Smooth muscle cell of trachea (primary cell): ENCODE measurements at places on chromosomes 1 and 21. TPM values are rescaled to one million over a fixed set of nuclear protein-coding genes. Genes with fewer than 3 reads are reported as not detected.

LMX1A gene
- not detected in 2 replicates for total RNA-seq

S100A3 gene
- total RNA-seq = 2.8 and 8.6 TPM in 2 replicates

S100A7A gene
- total RNA-seq = not detected in 2 replicates

NCAM2 gene
- 9.3 and 14.8 TPM in 2 replicates for total RNA-seq

PTPN7 gene
- total RNA-seq = not detected in 2 replicates

HFM1 gene
- total RNA-seq = 0.17 and 0.73 TPM in 2 replicates

RNU1-4 gene
- under 0.01 TPM in 2 replicates for total RNA-seq

OXCT2 gene
- total RNA-seq = 1.9 and 4.1 TPM in 2 replicates

PTPN22 gene
- 1.2 and 1.3 TPM in 2 replicates for total RNA-seq

TRMT1L gene
- 26.1 and 46.4 TPM in 2 replicates for total RNA-seq

SDCCAG8 gene
- total RNA-seq = 52.1 and 58.1 TPM in 2 replicates

LRRC3 gene
- total RNA-seq = 0.44 and 0.66 TPM in 2 replicates

ZMYND12 gene
- total RNA-seq = 0.29 and 2.6 TPM in 2 replicates
